ENCODE measurements at places on chromosomes 1 and 21. TPM values are rescaled to one million over a fixed set of nuclear protein-coding genes. Genes with fewer than 3 reads are reported as not detected.

GRCh38 chr21:26449161-26449560 is 123.9 kb downstream of the CYYR1 start:
- no peak overlapping the region for H3K4me3 ChIP-seq
- H3K4me1 ChIP-seq: no peaks in the 10 kb centered on the region
- H3K27ac ChIP-seq: no peak overlapping the region
- H3K36me3 ChIP-seq: no peaks in the 10 kb centered on the region
- no peak for DNase-seq
- H3K27me3 ChIP-seq: no peaks in the 10 kb centered on the region

CHODL gene
- total RNA-seq: not detected

DNA sequence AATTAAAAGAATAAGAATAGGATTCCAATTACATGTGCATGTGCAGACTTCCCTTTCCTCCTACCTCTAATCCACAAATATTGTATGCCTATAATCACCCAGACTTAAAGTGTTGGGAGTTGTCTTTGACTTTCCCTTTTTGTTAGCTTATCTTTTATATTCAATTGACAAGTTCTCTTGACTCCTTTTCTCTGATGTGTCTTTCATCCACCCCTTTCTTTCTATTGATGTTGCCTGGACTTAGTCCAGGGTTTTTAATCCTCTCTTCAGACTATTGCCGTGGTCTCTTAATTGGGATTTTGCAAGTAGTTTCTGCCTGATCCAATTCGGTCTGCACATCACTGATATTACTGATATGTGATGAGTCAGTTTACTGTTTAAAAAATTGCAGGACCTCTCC is 170.9 kb downstream of the LHX8 start:
- no peaks in the 10 kb centered on the region for H3K36me3 ChIP-seq
- DNase-seq: no peak
- H3K27ac ChIP-seq: no peak overlapping the region
- H3K4me1 ChIP-seq: no peaks in the 10 kb centered on the region
- H3K4me3 ChIP-seq: no peak overlapping the region

DNA sequence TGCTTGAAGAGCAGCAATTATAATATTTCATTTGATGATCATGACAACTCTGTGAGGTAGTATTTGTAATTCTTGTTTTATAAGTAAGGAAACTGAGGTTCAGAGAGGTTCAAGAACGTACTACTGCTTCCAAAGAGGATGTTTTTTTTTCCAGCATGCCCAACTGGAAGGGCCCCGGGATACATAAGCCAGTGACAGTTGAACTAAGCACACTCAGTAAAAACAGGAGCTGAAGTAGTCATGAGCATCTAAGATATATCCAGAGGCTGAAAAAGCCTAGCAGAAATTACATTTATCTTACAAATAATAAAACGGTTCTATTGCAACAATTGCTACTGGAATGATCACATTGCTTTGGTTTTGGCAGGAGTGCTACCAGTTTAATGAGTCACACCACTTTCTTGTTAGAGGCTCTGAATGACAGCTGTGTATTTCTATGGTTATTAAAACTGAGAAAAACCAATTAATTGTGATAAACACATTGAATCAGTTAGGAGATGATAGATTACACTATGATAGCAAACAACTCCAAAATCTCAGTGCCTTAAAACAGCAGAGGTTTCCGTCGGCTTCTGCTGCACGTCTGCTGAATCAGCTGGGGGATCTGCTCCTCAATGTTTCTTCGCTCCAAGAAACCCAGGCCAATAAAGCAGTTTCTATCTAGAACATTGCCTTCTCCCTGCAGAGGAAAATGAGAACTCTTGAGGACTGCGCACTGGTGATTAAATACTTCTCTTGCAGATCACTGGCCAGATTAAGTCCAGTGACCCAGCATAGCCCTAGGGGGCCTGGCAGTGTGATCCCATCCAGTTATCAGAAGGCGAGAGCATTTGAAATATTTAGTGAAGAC is 522.7 kb downstream of the PLPP3 start:
- no peak for DNase-seq
- no peaks in the 10 kb centered on the region for H3K4me1 ChIP-seq
- no peaks in the 10 kb centered on the region for H3K36me3 ChIP-seq
- no peaks in the 10 kb centered on the region for H3K27me3 ChIP-seq
- H3K4me3 ChIP-seq: no peak overlapping the region

- no peaks in the 10 kb centered on the region for H3K27me3 ChIP-seq
- DNase-seq: no peak
- H3K4me1 ChIP-seq: no peaks in the 10 kb centered on the region
- no peak overlapping the region for H3K4me3 ChIP-seq
- no peaks in the 10 kb centered on the region for H3K36me3 ChIP-seq
- peak overlapping the region; percentile 5 for H3K27ac ChIP-seq
Measured at GRCh38 chr1:51303751-51304251, 26.6 kb downstream of the TTC39A start.

DNA sequence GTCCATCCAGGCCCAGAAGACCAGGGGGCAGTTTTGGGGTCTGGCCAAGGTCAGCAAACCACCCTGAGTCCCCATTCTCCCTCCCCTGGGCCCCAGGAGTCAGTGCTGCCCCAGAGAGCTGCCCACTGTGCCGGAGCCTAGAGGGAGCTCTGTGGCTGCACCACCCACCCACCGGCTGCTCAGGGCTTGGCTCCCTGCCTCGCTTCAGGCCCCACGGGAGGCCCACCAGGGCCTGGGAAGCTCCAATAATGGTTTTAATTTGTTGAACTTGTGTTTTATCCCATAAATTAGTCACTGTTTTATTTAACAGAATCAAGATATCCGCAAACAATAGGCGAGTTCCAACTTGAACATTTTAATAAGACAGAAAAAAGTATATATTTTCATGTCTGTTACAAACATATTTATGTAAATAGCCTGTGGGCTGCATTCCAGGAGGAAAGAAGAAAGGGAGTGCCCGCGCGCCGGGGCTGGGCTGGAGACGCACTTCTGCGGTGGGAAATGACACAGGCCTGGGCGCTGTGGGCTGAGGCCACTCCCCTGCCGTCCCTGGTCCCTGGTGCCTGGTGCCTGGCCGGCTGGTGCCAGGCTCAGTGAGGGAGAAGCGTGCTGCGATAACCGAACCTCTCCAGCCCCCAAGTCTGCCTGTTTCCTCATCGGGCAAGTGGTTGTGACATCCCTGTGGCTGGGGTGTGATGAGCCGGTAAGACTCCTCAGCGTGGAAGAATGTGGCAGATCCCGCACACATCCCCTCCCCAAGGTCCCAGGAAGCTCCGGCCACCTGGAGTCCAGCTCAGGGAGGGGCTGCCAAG is 160.5 kb downstream of the PEX14 start:
- H3K27me3 ChIP-seq: peaks cover 5% of the 10 kb centered on the region
- no peak overlapping the region for H3K27ac ChIP-seq
- H3K4me1 ChIP-seq: no peaks in the 10 kb centered on the region
- no peak overlapping the region for H3K4me3 ChIP-seq

EDARADD gene
- 56.8 TPM for total RNA-seq

OR2T34 gene
- not detected for total RNA-seq

GRCh38 chr1:112937070-112937469 is 18.9 kb downstream of the SLC16A1 start:
- peaks cover 17% of the 10 kb centered on the region for H3K36me3 ChIP-seq
- H3K27ac ChIP-seq: no peak overlapping the region
- no peak overlapping the region for H3K4me3 ChIP-seq
- H3K27me3 ChIP-seq: no peaks in the 10 kb centered on the region
- H3K4me1 ChIP-seq: peaks cover 41% of the 10 kb centered on the region
- no peak for DNase-seq

TNNT2 gene
- total RNA-seq: not detected

AGTRAP gene
- 13.8 TPM for total RNA-seq

DNA sequence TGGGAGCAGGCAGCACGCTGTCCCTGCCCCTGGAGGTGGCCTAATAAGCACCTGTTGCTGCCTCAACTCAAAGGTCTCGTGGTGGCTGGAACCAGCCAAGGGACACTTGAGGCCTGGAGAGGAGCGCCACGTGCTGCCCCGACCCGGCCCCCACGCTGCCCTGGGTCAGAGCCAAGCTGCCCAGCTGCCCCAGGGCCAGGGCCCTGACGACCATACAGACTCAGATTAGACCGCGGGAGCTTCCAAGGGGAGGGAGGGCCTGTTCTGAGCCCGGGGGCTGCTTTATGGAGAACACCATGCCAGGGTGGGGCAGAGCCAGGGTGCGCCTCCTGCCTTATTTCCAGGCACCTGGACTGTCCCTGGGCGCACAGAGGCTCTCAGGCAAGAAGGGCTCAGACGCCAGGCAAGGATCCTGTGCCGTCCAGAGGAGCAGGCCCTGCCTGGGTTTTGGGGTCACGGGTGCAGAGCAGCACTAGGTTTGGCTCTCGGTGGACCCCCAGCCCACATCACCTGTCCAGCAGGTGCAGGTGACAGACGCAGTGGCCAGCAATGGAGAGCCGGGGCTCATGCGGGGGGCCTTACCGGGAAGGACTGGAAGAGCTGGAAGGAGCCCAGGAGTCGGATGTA is 18.6 kb downstream of the KRTAP10-1 start:
- DNase-seq: no peak
- no peaks in the 10 kb centered on the region for H3K36me3 ChIP-seq
- no peaks in the 10 kb centered on the region for H3K27me3 ChIP-seq
- H3K4me1 ChIP-seq: peaks cover 4% of the 10 kb centered on the region

DNA sequence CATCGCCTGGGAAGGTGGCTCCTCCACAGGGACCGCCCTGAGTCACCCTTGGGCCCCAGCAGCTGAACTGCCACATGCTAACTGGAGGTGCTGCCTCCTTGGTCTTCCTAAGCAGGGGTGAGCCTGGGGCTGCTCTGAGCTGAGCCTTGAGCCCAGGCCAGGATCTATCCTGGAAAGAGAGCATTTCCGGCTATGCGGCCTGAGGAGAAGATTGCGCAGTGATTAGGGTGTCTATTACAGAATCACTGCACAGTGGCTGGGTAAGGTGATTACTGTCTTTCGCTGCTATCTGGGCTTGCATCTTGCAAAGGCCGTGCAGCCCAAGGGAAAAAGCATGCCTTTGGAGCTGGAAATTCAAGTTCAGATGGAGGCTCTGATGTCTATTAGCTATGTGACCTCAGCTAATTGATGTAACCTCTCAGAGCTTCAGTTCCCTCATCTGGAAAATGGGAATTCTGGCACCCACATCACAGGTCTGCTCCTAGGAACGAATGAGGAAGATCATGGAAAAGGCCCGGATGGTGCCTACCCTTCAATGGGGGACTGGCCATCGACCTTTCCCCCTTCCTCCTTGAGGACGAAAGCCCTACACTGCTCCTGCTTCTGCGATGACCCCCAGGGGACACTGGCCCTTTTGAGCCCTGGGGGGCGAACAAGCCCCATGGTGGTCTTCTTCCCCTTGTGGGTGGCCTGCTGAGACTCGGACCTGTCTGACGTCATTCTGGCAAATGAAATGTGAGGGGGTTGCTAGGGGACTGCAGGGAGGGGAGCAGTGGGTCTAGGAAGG is 38.0 kb downstream of the GPR161 start:
- H3K4me1 ChIP-seq: no peaks in the 10 kb centered on the region
- no peak overlapping the region for H3K4me3 ChIP-seq
- no peak for DNase-seq
- H3K27me3 ChIP-seq: no peaks in the 10 kb centered on the region

SH2D2A gene
- total RNA-seq: 283 TPM

GRCh38 chr1:95449516-95449915 is 215.5 kb downstream of the RWDD3 start:
- no peaks in the 10 kb centered on the region for H3K36me3 ChIP-seq
- no peaks in the 10 kb centered on the region for H3K4me1 ChIP-seq
- H3K27me3 ChIP-seq: no peaks in the 10 kb centered on the region
- DNase-seq: no peak
- H3K4me3 ChIP-seq: no peak overlapping the region
- H3K27ac ChIP-seq: no peak overlapping the region

PSMD4 gene
- total RNA-seq: 285 TPM

PDZK1 gene
- not detected for total RNA-seq

- H3K4me3 ChIP-seq: no peak overlapping the region
- H3K27ac ChIP-seq: no peak overlapping the region
- no peaks in the 10 kb centered on the region for H3K27me3 ChIP-seq
- DNase-seq: no peak
- H3K36me3 ChIP-seq: no peaks in the 10 kb centered on the region
- H3K4me1 ChIP-seq: no peaks in the 10 kb centered on the region
Measured at GRCh38 chr1:17922833-17923232, 167.7 kb downstream of the ACTL8 start.

ADCY10 gene
- not detected for total RNA-seq

GRCh38 chr1:239997515-239998311 is 94.0 kb upstream of the FMN2 start:
- H3K27me3 ChIP-seq: peaks cover 27% of the 10 kb centered on the region
- H3K4me1 ChIP-seq: no peaks in the 10 kb centered on the region
- no peaks in the 10 kb centered on the region for H3K36me3 ChIP-seq
- H3K4me3 ChIP-seq: no peak overlapping the region

GRCh38 chr1:47971385-47972160 is 25.6 kb downstream of the TRABD2B start:
- H3K27me3 ChIP-seq: peaks cover 3% of the 10 kb centered on the region
- DNase-seq: no peak
- no peak overlapping the region for H3K4me3 ChIP-seq
- H3K36me3 ChIP-seq: no peaks in the 10 kb centered on the region
- no peaks in the 10 kb centered on the region for H3K4me1 ChIP-seq

- DNase-seq: no peak
- H3K4me3 ChIP-seq: no peak overlapping the region
- H3K4me1 ChIP-seq: peaks cover 31% of the 10 kb centered on the region
- no peak overlapping the region for H3K27ac ChIP-seq
- H3K27me3 ChIP-seq: no peaks in the 10 kb centered on the region
Measured at GRCh38 chr1:32068957-32069588, 3.7 kb upstream of the TMEM39B start.

- H3K4me1 ChIP-seq: no peaks in the 10 kb centered on the region
- H3K4me3 ChIP-seq: no peak overlapping the region
- peaks cover 2% of the 10 kb centered on the region for H3K27me3 ChIP-seq
- H3K36me3 ChIP-seq: no peaks in the 10 kb centered on the region
- H3K27ac ChIP-seq: no peak overlapping the region
- DNase-seq: no peak
Measured at GRCh38 chr1:4937876-4938534, 283.6 kb downstream of the AJAP1 start.

TMEM54 gene
- total RNA-seq: 0.78 TPM

DNA sequence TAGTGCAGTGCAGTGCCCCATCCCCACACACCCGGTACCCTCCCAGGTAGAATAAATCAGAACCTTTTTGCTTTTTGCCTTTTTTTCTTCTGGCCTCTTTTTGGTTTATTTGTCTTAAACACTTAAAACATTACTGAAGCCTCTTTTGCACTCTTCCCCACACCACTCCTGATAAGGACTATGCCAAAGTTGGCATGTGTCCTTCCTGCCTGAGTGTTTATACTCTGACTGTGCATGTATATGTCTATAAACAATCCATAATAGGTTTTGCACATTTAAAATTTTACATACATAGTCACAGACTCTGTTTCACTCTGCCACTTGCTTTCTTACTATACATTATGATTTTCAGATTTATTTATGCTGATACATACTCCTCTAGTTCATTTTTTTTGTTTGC is 59.6 kb downstream of the BEND5 start:
- no peaks in the 10 kb centered on the region for H3K36me3 ChIP-seq
- no peaks in the 10 kb centered on the region for H3K4me1 ChIP-seq
- H3K27me3 ChIP-seq: no peaks in the 10 kb centered on the region
- H3K27ac ChIP-seq: no peak overlapping the region
